Stimulated activated CD8-positive, alpha-beta memory T cell treated with anti-CD3 and anti-CD28 coated beads, Interleukin-7, amount 100 ng/mL, for 1 hour (primary cell): ENCODE measurements at places on chromosomes 4 and X.

DNA sequence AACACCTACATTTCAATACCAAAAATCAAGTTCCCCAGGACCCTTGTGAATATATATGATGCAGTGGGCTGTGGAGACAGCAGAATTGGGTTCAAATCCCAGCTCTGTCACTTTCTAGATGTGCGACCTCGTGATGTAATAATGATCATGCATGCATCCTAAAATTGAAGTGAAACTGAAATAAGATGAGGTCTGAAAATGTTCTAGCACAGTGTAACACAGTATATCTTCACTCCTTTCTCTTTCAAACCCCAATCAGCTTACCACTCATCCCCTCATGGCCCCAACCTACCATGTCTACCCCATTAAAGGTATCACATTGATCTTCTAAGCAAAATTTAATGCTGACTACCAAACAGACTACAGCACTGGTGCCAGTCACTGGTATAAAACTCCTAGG lies 69.9 kb upstream of the BRS3 start:
- DNase-seq = no peak

- no peak for DNase-seq
Observed at GRCh38 chr4:159979953-159980352, 877.1 kb downstream of the RAPGEF2 start.

DNA sequence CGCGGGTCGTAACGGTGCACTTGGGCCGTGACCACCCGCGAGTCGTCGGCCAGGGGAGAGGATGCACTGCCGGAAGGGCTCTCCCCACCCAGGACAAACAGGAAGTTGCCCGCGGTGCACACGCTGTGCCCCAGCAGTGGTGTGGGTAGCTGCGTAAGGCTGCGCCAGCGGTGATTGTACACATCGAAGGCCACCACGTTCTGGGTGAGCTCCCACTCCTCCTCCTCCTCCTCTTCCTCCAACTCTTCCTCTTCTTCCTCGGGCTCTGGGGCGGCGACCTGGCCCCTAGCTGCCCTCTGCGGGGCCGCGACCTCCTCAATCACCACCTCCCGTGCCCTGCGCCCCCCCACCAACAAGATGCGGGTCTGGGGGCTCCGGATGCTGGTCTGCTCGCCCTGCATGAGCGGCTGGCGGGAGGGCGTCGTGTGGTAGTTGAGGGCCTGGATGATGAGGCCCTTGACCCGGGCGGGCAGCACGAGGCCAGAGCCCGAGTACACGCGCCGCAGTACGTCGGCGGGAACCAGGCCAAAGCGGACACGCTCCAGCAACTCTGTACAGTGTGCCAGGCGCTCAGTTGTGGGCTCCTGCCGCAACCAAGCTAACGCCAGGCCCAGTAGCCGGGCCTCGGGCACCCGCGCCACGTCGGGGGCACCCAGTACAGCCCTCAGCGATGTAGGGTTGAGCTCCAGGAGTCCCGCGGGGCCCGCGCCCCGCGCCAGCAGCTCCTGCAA lies 1.4 kb downstream of the KLHL34 start:
- DNase-seq = no peak

GRCh38 chr4:76657443-76657842 lies 222.4 kb downstream of the SHROOM3 start:
- no peak for DNase-seq

DNA sequence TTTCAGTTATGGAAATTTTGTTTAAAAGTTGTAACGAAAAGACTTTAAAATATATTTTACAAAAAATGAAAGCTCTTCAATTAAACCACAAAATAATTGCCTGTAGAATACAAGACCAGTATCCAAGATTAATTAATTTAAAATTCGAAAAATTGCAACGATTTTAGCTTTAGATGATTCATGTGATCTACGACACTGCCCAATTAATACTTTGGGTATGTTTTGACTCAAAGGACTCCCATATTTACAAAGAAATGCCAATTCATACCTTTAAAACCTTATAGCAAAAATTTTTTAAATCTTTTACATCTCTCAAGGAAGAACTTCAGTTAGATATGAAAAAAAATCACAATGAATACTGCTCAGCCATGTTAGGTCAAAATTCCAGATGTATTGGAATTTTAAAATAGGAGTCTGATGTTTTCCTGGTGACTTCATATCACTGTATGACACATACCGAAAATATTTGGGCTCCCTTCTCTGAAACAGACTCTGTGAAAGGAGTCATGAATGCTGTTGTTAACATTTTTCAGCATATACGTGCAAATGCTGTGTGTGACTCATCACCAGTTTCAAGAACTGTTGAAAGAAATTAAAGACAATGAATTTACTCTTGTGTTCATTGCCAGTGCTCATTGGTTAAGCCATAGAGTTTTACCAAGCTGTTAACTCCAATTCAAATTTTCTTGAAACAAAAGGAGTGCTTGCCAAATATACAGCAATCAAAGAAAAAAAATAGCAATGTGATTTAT lies 13.8 kb upstream of the SMS start:
- no peak for DNase-seq

GRCh38 chr4:159188646-159189045 lies 85.8 kb downstream of the RAPGEF2 start:
- DNase-seq = no peak

GRCh38 chrX:17930850-17931249 lies 69.8 kb upstream of the RAI2 start:
- no peak for DNase-seq

GRCh38 chr4:110778521-110778920 lies 155.6 kb upstream of the PITX2 start:
- DNase-seq = no peak

- DNase-seq = no peak
Observed at GRCh38 chrX:66021765-66022631, 17.9 kb downstream of the VSIG4 start.
